ENCODE measurements at places on chromosomes 3 and 15.

GRCh38 chr3:160194438-160194837, 30.8 kb upstream of the C3orf80 start:
- DNase-seq = no peak

GRCh38 chr3:159082519-159082918, 280.7 kb downstream of the MFSD1 start:
- DNase-seq = no peak

DNA sequence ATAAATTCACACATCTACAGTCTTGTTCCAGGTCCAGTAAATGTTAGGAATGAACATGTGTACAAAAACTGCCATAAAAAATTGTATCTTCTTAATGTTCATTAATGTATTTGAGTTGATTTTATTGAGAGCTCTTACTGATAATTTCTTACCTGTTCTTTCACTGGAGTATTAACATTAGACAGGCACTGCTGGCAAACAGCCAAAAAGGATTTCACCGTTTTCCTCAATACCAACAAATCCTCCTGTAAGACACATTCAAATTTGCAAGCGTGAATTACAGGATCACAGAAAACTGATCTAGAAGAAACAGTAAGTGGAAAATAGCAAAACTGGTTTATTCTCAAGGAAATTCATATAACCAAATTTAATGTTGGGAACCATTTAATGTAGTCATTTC, 127.4 kb downstream of the PCCB start:
- no peak for DNase-seq

- DNase-seq = no peak
Measured at GRCh38 chr15:89128320-89129122, 40.3 kb downstream of the ABHD2 start.

GRCh38 chr15:31393444-31394091, 66.9 kb downstream of the KLF13 start:
- DNase-seq = no peak

DNA sequence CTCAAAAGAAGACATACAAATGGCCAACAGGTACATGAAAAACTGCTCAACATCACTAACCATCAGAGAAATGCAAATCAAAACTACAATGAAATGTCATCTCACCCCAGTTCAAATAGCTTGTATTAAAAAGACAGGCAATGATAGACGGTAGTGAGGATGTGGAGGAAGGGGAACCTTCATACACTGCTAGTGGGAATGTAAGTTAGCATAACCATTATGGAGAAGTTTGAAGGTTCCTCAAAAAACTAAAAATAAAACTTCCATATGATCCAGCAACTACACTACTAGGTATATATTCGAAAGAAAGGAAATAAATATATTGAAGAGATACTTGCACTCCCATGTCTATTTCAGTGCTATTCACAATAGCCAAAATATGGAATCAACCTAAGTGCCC, 62.8 kb upstream of the PPARG start:
- DNase-seq = no peak

DNA sequence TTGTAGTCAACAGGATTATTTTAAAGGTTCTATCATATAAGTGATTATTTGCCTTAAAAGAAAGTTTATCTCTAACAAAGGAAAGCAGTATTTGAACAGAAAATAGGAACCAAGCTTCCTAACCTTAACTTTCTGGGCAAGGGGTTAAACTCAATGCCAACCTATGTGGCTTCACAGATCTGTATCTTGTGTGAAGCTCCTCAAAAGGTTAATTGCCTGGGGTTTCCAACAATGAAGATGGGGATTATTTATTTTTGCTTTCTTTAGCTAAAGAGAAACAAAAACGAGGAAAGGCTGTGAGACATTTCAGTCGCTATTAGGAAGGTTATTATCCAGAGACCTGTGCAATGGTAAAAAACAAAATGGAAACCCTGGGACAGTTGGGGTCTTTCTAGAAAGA, 1.1 kb upstream of the WDR82 start:
- DNase-seq = no peak

- no peak for DNase-seq
Measured at GRCh38 chr15:32099956-32100684, 69.8 kb downstream of the CHRNA7 start.

GRCh38 chr3:129663930-129664646, 57.6 kb upstream of the PLXND1 start:
- DNase-seq = peak; percentile 16

- DNase-seq = no peak
Measured at GRCh38 chr3:102916532-102916931, 481.7 kb downstream of the ZPLD1 start.

- no peak for DNase-seq
Measured at GRCh38 chr15:100229181-100230163, 112.3 kb downstream of the ADAMTS17 start.

DNA sequence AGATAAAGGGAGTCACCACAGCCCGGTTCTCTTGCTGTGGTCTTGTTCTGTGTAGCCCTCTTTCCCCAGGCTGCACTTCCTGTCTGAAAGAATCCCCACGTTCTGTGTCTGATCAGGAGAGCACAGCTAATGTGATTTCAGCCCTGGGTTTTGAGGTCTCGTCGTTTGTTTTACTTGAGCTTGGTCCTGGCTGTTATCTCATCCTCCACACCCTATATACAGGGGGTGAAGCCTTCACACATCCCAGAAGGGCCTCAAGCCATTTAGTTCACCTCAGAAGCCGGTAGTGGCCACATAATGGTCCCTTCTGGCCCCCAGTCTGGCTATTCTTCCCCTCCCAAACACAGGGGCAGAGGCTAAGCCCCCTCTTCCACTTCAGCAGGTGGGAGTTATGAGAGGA, 115.6 kb downstream of the PDE8A start:
- DNase-seq = no peak

DNA sequence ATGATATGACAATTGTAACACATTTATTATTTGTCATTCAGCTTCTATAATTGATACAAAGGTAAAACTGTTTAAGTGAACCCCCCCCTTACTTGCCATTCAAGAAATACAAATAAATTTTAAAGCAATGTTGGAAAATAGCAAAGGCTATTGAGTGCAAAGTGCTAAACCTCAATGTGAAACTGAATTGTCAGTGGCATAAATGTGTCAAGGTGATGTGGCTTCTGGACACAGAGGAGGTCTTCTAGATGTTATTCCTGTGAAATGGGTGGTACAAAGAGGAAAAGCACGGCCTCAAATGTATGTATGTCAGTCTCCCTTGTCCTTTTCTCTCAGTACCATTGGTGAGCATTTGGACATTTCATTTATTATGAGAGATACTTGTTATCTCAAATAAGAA, 149.4 kb downstream of the MCTP2 start:
- DNase-seq = no peak

DNA sequence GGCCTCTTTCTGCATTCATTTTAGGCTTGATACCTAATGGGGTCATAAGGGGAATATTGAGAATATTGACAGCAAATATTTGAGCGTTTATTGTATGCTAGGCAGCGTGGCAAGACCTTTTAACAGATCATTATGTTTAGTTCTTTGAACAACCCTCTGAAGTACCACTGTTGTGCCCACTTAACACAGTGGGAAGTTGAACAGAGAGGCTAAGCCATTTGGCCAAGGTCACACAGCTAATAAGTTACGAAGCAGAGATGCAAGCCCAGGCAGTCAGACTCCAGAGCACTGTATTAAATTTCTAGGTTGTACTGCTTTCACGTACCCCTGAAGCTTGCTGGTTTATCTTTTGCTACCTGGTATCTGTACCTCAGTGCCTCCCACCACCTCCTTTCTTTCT, 1.1 kb downstream of the RAB7A start:
- no peak for DNase-seq

GRCh38 chr3:188706599-188706998, 465.2 kb upstream of the TPRG1 start:
- DNase-seq = no peak

DNA sequence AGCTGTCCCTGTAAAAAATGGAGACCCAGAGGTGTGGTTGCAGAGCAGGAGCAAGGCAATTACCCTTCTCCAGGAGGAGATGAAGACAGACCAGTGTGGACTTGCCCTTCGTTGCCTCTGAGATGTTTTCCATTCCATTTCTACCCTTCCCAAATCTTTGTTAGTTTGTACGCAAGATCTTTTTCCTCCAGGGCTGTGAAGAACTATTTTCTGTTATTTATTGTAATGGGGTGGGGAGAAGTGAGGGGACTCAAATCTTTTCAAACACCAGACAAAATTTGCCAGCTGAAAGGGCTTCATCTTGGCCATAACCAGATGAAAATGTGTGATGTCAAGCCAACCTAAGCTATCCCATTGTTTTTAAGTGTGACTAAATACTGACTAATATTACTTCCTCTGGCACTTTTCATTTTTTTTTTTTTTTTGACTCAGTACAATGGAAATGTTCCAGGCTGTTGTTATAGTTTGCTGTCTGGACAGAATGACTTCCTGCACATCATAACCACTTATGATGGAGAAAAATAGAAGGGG, 271.3 kb upstream of the TPRG1 start:
- DNase-seq = peak; percentile 93

- DNase-seq = peak; percentile 30
Measured at GRCh38 chr15:40161693-40162391, 973 bp downstream of the BUB1B start.
